GOT3 (cell line): ENCODE measurements at places on chromosomes 2 and 18.

DNA sequence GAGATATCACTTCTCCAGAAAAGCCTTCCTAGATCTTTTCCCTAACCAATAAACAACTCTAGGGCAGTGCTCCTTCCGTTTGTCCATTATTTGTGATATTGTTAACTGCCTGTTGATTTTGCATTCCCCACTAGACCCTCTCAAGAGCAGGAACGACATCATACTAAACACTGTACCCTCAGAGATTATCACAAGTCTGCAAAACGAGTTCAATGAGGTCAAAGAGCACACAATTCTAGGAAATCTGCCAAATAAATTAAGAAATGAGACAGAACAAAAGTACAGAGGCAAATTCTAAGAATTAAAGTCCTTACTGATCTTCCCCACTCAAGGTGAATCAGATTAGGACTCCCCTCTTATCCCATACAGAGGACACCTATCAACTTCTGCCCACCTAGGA lies 7.6 kb downstream of the RTTN start:
- DNase-seq, result no peak

GRCh38 chr2:25460261-25460905 lies 118.7 kb upstream of the DNMT3A start:
- no peak for DNase-seq

DNA sequence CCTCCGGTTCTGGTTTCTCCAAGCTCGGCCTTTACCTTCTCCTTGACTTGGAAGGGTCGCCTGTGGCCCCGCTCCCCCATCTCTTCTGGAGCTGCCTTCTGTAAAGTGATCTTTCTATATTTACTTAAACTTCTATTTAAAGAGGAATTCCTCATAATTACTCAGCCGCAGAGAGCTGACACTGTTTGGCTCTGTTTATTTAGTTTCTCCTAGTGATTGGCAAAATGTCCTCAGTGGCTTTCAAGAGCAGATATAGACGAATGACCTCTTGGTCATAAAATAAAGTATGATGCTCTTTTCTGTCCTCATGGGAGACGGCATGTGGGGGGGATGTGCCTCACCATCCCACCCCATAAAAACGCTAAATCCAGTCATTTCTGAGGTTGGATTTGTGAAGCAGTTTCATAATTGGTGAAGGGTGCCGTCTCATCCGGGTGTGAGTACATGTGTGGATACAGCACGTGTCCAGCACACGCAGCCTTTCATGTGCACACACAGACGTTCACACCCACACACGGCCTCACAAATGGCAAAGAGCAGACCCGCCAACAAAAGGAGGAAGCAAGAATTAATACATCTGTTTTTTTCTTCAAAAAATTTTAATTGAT lies 43.4 kb upstream of the SMAD7 start:
- DNase-seq, result peak; percentile 17

- no peak for DNase-seq
These were observed 3.8 kb downstream of the ITGB1BP1 start for GRCh38 chr2:9419541-9419940.

DNA sequence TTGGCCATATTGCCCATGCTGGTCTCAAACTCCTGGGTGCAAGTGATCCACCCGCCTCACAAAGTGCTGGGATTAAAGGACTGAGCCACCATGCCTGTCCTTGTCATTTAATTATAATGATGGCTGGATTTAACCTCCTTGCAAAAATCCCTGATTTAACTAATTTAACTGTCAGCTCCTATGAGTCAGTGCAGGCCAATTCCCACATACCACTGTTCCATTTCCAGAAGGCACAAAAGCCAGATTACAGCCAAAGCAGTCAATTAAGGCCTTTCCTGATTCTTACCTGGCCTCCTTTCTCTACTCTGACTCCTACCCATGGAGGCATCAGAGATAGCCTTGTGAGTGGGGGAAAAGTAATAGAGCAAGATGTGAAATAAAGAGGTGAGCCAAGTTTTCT lies 12.3 kb upstream of the SLC35F5 start:
- DNase-seq, result no peak

GRCh38 chr2:21195326-21195725 lies 71.6 kb downstream of the TDRD15 start:
- DNase-seq, result no peak

- no peak for DNase-seq
These were observed 41.6 kb downstream of the TMEM17 start for GRCh38 chr2:62464221-62465007.

- no peak for DNase-seq
These were observed 95.1 kb downstream of the SMAD7 start for GRCh38 chr18:48855422-48856377.

DNA sequence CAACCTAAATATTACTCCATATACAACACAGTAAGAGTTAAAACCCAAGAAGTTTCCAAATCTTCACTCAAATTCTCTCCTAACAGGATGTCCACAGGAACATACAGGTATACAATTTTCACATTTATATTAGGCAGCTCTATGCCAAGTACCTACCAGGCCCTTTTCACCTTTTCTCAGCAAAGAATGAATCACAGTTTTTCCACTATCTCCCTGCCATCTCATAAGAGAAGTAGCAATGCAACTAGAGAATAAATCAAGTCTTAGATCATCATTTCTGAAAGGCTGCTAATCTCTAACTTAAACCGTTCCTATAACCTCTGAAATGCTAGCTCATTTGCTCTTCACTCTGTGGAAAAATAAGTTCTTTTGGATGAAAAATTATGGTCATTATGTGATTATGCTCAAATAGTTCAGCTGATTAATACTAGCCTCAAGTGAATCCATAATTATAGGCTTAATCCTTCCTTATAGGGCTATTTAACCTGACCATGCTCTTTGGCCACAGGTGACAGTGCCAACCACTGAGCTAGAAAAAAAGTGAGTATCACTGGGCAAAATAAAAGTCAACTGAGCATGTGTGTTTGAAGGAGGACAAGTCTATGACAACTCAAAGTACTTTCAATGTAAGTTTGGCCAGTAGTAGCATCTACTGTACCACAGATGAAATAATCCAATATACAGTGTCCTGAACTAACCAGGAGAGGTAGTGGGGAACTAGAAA lies 79.7 kb downstream of the COBLL1 start:
- no peak for DNase-seq

DNA sequence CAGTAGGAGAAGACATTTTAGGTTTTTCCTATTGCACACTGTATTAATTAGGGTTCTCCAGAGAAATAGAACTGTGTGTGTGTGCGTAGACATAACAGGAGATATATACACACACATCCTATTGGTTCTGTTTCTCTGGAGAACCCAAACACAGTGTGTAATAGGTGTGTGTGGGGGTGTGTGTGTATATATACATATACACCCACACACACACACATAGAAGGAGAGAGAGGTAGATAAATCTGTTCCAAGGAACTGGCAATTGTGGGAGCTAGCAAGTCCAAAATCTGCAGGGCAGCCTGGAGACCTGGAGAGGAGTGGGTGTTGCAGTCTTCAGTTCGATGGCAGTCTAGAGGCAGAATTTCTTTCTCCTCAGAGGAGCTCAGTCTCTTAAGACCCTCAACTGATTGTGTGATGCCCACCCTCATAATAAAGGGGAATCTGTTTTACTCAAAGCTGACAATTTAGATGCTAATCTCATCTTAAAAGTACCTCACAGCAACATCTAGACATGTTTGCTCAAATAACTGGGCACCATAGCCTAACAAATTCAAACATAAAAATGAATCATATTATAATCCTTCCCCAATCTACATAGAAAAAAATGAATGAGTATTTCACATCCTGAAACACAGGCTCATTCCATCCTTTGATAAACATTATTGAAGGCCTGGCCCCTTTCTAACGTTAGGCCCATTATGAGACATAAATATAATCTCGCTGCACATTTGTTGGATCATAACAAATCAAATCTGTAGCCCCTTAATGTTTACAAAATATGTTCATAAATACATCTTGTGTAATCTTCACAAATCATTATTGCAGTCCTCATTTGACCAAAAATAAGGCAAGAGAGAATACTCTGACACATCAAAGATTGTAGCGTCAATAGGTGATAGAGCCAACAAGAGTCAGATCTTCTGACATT lies 35.1 kb upstream of the RTN4 start:
- no peak for DNase-seq

DNA sequence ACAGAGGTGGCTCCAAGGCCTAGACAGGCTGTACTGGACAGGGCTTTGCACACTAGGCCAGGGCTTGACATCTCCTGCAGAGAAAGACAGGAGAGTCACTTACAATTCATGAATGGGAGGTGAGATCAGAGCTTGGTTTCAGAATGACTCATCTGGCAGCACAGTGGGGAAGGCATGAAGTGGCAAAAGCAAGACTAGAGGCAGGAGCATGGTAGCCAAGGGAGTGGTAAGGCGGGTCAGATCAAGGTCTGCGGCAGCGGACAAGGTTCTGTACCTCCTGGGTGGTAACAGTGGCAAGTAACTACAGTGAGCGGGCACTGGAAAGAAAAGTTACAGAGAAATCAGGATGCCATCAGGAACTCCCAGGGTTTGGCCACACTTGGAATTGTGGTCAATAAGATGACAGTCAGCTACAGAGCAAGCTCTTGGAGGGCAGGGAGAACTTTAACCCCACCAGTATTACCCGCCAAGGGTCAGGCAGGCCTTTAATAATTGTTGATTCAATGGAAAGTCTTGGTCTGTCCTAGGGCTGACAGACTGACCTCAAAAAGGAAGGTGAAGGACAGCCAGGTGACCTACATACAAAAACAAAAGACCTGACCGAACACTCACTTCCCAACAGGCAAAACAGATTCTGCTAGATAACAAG lies 5.7 kb downstream of the MCFD2 start:
- DNase-seq, result no peak

DNA sequence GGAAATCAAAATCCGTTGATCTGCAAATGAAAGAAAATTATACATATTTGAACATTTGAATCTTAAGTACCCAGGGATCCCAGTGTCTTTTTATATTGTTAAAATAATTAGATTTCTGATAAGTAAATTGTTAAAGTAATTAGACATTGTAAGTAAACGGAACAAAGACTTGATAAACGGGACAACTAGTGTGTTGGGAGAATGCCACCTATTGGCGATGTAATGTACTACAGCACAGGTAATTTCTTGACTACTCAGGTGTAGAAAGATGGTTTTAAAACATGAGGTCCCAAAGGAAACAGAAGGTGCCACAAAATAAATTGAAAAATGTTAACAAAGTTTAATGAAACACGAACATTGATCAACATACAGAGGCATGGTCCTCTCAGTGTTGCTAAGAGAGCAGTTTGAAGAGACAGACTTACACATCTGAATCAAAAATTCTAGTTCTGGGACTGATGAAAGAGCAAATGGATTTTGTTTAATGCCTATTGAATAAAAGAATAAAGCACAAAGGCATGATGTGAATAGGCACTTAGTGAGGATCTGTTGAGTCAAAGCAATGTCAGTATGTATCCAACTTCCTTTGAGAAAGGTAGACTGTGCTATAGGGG lies 103.4 kb upstream of the RASGRP3 start:
- DNase-seq, result no peak

- DNase-seq, result no peak
These were observed 229.6 kb downstream of the FAM210A start for GRCh38 chr18:13496691-13497281.
